NCI-H1417 treated with DMSO at 0.1 percent for 48 hours (cell line): ENCODE measurements at places on chromosomes 1 and 21.

GRCh38 chr1:233723387-233723786 lies 109.5 kb downstream of the KCNK1 start:
- DNase-seq, result no peak

DNA sequence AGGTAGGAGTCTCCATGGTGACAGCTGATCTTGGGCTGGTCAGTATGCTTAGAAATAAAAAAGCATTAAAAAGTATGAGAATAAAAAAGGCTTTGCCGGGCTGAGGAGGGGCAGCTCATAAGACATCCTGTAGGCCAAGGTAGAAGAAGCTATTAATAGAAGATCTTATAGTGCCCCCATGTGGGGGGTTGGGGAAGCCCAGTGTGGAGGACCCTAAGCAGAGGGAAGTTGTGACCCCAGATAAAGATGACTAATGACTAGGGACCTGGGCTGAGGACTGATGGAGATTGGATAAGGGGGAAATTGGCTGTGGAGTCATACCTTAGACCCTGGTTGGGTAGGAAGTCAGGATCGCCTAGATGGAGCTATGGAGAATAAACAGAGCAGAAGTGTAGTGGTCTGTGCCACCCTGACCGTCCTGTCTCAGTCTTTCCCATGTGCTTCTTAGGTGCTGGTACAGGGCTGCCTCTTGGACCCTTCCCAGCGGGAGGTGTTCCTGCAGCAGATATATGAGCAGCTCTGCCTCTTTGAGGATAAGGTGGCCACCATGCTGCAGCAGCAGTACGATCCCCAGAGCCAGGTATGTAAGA lies 25.0 kb downstream of the SZT2 start:
- DNase-seq, result no peak

GRCh38 chr1:48080331-48081255 lies 83.4 kb upstream of the TRABD2B start:
- DNase-seq, result no peak

DNA sequence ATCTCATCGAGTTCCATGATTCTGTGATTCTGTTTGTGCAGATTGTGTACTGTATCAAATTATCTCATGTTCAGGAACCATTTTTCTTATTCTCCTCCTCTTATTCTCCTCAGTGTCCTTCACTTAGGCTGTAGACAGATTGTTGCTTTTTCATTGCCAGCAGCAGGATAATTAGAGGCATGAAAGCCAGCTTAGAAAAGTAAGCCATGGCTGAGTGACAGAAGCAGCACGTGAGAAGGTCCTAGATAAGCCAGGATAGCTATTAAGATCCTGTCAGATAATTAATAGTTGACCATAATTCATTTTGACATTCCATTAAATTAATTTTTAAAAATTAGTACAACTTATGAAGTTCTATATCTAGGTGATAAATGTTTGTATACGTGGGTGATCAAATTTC lies 60.8 kb upstream of the PRKACB start:
- DNase-seq, result no peak

GRCh38 chr1:239293350-239294110 lies 92.8 kb upstream of the CHRM3 start:
- no peak for DNase-seq

GRCh38 chr1:204067935-204068334 lies 5.0 kb upstream of the SOX13 start:
- DNase-seq, result no peak

DNA sequence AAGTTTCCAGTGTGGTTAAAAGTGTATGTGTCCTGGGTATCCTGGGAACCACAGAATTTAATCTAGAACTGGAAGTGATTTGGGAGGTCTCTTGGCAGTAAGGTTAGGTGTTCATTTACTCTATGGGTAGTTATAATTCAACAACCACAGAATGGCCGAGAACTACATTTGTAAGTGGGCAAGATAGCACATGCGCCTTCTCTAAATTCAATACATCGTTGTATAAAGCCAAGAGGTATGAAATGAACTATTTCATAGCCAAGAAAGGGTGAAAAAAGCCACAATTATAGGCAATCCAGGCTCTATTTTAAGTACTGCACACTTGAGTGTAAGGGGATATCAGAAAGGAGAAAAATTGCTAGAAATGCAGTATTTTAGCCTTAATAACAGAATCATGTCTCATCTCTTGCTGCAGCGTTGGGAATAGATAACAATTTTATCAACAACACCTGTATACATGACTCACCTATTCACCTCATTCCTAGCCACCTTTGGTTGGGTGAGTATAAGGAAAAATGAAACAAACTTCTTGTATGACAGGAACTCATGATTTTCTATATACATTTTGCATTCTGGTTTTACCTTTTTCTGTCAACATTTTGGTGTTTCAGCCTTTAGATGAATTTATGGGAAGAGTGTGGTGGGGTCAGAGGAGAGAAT lies 4.5 kb downstream of the SDCCAG8 start:
- no peak for DNase-seq

- DNase-seq, result no peak
Observed at GRCh38 chr1:96557336-96557735, 164.2 kb upstream of the PTBP2 start.
